ENCODE measurements at places on chromosomes 7 and 10.
A peak's percentile ranks its signal among the peaks of the same experiment; 100 is the strongest.

- no peak for DNase-seq
Measured at GRCh38 chr10:7397049-7398035, 13.5 kb downstream of the SFMBT2 start.

GRCh38 chr10:31780717-31781116 lies 147.9 kb downstream of the ARHGAP12 start:
- no peak for DNase-seq

GRCh38 chr7:9030976-9031375 lies 597.6 kb downstream of the NXPH1 start:
- DNase-seq = no peak

- DNase-seq = no peak
Measured at GRCh38 chr10:133275684-133276092, 980 bp downstream of the ADAM8 start.

- no peak for DNase-seq
Measured at GRCh38 chr10:79437111-79437814, 8.2 kb downstream of the ZCCHC24 start.

DNA sequence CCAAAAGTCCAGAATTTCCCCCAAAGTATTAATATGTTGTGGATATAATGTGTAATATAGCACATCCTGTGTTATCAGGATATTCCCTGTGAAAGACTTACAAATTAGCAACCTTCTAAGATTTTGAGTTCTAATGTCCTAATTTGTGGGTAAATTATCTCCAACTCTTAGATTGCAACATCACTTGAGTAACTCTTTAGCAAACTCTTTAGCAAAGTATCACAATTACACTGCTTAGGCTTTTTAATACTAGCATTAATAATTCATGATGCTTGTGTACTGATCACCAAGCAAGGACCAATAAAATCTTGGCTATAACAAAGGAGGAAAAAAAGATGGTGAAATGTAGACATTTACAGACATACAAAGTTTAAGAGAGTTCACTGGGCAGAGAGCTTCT lies 27.7 kb downstream of the HIP1 start:
- DNase-seq = peak; percentile 50

GRCh38 chr7:96837593-96837992 lies 127.9 kb upstream of the SEM1 start:
- no peak for DNase-seq

DNA sequence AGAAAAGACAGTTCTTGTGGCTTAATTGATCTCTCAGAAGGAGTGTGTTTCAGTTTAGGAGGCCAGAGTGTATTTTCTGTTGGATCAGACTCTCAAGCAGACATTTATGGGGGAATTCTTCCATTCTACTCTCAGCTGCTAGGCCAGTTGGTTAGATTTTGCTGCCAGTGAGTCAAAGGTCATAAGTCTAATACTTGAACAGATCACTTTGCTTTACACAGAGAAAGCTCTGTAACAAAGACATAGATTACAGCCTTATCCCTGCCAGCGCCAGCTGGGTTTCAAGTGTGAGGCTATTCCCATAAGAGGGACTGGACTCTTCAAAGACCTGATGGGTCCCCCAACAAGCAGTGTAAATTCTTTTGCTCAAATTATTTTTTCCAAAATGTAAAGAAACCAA lies 145.6 kb upstream of the SEMA3C start:
- no peak for DNase-seq

- no peak for DNase-seq
Measured at GRCh38 chr10:124105594-124105993, 12.2 kb upstream of the CHST15 start.

All from renal cortical epithelial cell (primary cell).